ENCODE measurements at places on chromosomes 5 and 9. TPM values are rescaled to one million over a fixed set of nuclear protein-coding genes. Genes with fewer than 3 reads are reported as not detected.

CYLC2 gene
- not detected for total RNA-seq

GDA gene
- total RNA-seq: 1.5 TPM

CA9 gene
- total RNA-seq: 2.2 TPM

GLIPR2 gene
- total RNA-seq: 28.6 TPM

SIT1 gene
- 0.30 TPM for total RNA-seq

PCDHB10 gene
- 1.8 TPM for total RNA-seq

LSM11 gene
- total RNA-seq: 4.5 TPM

PCDHB3 gene
- 2.7 TPM for total RNA-seq

DNA sequence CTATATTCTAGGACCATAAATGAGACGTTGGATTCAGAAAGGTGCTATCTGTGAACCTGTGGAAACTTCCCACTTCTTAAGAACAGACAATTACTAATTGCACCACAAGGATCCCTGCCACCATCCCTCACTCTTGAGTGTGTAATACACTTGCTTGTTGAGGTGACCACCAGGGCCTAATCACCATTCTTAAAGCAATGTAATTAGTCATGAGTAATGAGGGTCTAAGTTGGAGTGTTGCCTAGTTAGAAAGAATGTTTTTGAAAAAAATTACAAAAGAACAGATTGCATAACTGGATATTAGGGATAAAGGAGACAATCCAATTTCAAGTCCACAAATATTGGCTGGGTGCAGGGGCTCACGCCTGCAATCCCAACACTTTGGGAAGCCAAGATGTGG, 56.9 kb upstream of the TRIO start:
- no peak for DNase-seq

DNA sequence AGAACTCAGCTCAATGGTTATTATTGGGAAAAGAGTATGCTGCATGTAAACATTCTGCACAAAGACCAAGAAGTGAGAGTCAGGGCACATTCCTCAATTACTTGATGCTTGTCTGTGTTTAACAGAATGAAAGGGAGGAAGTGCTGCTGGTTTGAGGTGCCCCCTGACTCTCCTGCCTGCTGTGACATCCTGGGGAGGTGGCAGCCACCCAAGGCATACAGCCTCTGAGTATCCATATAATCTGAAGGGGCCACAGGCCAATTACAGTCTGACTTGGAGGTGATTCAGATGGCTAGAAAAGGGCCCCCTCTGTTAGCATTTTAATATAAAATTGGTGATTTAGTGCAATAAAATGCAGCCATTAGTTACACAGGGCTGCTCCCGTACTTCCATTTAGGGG, 313.8 kb downstream of the ASTN2 start:
- no peak for DNase-seq

GRCh38 chr5:94968507-94969095, 316.3 kb downstream of the MCTP1 start:
- no peak for DNase-seq
